Esophagus mucosa (tissue), 1 donor: ENCODE measurements at places on chromosomes 13 and 19. TPM values are rescaled to one million over a fixed set of nuclear protein-coding genes. Genes with fewer than 3 reads are reported as not detected.
A peak's percentile ranks its signal among the peaks of the same experiment; 100 is the strongest.

DNA sequence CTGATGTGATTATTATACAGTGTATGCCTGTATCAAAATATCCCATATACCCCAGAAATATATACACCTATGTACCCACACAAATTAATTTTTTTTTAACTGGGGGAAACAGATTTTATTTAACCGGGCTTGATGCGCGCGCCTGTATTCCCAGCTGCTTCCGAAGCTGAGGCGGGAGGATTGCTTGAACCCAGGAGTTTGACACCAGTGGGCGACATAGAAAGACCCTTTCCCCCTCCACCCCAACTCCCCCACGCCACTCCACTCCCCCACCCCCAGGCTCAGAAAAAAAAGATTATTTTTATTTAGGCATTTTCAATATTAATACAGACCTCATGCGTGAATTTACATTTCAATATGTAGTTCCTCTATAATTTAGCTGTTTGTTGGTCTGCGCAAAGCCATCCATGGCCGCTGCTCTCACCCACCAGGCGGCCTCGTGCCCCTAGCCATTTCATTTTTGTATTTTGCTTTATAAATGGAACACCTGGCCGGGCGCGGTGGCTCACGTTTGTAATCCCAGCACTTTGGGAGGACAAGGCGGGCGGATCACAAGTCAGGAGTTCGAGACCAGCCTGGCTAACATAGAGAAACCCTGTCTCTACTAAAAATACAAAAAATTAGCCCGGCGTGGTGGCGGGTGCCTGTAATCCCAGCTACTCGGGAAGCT is 836 bp upstream of the VPS36 start:
- no peak for ATAC-seq

DPF1 gene
- total RNA-seq, result 0.16 TPM

DNA sequence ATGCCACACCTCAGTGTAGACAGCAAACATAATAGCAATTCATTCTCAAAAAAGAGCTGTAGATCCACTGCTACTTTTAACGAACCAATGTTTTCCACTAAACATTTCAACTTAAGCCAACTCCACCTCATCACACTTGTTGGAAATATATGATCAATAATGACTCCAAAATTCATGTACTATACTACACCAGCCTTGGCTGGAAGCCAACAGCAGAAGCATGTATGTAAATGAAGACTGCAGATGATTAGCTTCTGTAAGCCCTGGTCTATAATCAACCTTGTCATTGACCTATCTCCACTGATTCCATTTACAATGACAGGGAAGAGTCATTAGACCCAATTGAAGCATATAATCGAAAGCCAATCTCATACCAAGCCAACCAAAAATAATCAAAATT is 71.7 kb downstream of the STK24 start:
- no peak for ATAC-seq

CPB2 gene
- not detected for total RNA-seq

- peak; percentile 44 for ATAC-seq
These were observed 8.3 kb downstream of the RFX2 start for GRCh38 chr19:6101991-6102390.

FCAR gene
- 0.16 TPM for total RNA-seq
